Stimulated activated CD4-positive, alpha-beta T cell treated with anti-CD3 and anti-CD28 coated beads, Interleukin-15, amount 100 ng/mL, for 48 hours (primary cell): ENCODE measurements at places on chromosomes 12 and 14.

DNA sequence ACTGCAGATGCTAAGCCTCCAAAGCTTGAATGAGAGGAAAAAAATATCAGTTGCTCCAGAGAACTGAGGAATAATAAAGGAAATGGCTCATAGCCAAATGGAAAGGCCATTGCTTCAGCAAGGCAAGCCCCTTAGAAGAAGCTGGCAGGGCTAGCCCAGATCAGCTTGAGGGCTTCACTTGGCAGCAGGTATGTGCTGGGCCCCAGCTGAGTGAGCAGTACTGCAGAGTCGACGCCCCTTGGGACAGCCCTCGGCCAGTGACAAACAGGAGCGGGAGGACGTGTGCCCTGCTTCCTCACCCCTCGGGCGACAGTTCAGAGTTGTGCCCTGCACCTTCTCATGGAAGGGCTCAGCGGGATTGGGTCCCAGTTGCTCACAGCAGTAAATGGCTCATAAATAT is 1031.2 kb upstream of the TMEM132C start:
- no peak for DNase-seq

DNA sequence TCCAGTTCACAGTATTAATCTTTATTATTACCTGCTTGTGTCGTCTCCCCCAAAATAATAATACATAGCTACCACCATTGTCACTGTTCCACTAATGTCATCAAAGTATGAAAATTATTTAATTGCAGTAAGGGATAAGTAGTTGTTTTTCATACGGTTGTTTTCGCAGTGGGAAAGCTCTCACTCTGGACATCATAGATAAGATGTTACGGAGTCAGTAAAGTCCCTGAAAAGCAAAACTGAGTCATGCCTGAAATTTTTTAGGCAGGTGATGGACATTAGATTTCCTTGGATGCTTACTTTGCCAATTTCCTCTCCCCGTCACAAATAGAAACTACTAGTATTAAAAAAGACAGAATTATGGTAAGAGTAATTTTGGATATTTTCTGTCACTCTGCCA is 13.2 kb downstream of the PNP start:
- no peak for DNase-seq

DNA sequence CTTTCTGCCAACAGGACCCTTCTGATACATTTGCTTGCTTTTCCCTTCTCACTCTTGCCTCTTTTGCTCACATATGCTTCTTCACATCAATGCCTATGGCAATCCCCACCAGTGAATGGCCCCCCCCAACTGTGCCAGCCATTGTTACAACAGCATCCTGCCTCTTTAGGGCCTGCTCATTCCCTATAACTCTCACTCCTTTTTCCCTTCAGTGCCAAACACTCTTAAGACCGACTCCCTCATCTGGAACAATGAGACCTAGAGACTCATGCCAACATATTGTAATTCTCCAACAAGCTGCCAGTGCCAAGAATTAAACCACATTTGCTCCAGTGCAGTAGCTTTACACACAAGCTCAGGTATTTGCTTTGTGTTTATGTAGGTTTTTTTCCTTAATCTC is 189.0 kb downstream of the SOX5 start:
- DNase-seq: no peak

DNA sequence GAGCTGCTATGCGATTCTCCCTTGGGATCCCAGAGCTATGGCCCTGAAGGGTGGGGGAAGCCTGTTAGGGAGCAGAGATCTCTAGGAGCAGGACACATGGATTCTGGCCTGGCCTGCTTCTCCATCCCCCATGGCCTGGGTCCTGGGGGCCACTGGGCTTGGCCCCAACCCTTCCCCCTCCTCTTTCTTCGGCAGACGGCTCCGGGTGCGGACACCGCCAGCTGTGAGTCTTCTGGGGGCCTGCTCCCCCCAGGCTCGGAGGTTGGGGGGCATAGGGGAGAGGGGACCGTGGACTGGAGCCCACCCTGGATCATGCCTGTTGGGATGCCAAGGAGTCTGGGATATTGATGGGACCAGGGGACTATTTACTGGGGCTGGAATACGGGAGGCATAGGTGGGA is 9.0 kb downstream of the PRPF40B start:
- no peak for DNase-seq

DNA sequence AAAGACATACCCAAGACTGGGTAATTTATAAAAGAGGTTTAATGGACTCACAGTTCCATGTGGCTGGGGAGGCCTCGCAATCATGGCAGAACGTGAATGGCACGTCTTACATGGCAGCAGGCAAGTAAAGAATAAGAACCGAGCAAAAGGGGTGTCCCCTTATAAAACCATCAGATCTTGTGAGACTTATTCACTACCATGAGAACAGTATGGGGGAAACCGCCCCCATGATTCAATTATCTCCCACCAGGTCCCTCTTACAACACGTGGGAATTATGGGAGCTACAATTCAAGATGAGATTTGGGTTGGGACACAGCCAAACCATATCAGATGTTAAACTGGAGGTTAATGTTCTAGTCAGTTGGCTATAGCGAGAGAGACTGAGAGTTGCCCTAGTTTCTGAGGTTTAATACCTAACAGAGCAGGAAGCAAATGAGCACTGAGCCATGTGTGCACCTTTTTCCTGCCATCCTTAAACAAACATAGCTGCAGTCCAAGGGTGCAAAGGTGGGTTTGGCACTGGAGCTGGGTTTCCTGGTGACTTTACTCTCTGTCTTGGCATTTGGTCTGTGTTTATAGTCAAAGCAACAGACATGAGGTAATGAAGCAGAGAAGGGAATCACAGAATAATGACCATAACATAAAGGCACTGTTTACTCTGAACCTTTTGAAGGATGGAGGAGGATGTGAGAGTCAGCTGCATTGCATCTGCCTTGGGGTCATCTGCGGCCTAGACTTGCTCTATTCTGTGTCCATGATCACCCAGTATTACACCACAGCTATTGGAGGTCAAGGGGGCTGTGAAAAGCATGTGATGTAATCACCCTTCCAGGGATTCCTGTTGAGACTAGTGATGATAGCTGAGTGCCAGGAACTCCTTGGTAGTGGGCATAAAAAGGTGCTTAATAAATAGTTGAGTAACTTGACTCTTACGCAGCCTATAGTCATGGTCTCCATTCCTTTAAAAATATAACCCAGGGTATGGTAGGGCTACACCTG is 83.6 kb upstream of the USP44 start:
- DNase-seq: no peak
